ENCODE measurements at places on chromosomes 2 and 18.

GRCh38 chr2:241265506-241265905 lies 50.0 kb downstream of the HDLBP start:
- DNase-seq = peak; percentile 18

- DNase-seq = no peak
Observed at GRCh38 chr2:136502660-136503059, 262.7 kb upstream of the THSD7B start.

- DNase-seq = peak; percentile 47
Observed at GRCh38 chr2:209661286-209661894, 110.2 kb upstream of the UNC80 start.

GRCh38 chr2:19988600-19988999 lies 1.3 kb downstream of the WDR35 start:
- no peak for DNase-seq

- no peak for DNase-seq
Observed at GRCh38 chr2:213627054-213627710, 342.9 kb downstream of the SPAG16 start.

DNA sequence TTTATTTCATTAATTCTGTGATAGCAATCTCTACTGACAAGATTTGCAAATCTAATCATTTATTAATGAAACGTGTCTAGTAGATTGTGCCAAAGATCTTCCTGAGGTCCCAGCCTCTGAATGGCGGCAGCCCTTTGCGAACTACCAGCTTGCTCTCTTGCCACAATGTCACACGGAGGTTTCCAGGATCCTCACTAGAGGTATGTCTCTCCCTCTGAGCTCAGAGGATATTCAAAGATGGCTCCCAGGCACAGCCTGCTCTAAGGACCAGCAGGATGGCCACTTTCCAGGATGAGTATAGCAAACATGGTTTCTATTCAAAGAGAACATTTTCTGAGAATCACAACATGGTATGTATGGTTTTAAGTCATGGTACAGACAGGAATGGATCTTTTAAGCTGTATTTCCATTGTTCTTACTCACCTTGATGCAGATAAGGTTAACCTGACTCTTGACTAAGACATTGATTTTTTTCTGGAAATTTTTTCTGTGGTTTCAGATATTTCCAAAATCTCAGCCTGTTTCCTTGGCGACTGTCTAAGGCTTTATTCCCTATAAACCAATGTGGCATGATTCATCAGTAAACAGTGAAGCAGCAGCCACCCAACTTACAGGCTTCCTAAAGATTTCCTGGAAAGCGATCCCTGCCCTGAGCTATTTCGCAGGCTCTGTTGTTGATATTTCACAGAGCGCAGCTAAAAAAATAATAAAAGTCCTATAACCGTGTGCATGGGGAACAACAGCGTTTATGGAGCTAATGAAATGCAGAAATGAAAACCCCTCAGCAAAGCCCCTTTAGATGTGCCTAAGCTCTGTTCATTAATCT lies 54.1 kb upstream of the KLF7 start:
- no peak for DNase-seq

- no peak for DNase-seq
Observed at GRCh38 chr2:207387001-207387571, 142.7 kb upstream of the CREB1 start.

DNA sequence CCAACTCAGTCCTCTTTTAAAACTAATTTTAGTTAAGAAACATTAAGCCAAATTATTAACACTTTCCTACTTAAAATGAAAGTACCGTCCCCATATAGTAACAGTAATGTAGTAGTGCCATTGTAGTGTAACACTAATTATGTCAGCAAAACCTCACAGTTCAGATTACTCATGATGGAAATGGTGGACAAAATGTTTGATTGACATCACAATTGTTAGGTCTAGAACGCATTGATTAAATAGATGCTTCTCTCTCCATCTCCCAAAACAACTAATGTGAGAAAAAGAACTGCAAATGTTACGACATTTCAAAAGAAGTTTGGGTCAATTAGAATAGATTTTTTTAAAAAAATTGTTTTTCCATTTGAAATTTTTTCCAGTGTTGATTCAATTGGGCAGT lies 1.2 kb upstream of the ATF2 start:
- DNase-seq = no peak

DNA sequence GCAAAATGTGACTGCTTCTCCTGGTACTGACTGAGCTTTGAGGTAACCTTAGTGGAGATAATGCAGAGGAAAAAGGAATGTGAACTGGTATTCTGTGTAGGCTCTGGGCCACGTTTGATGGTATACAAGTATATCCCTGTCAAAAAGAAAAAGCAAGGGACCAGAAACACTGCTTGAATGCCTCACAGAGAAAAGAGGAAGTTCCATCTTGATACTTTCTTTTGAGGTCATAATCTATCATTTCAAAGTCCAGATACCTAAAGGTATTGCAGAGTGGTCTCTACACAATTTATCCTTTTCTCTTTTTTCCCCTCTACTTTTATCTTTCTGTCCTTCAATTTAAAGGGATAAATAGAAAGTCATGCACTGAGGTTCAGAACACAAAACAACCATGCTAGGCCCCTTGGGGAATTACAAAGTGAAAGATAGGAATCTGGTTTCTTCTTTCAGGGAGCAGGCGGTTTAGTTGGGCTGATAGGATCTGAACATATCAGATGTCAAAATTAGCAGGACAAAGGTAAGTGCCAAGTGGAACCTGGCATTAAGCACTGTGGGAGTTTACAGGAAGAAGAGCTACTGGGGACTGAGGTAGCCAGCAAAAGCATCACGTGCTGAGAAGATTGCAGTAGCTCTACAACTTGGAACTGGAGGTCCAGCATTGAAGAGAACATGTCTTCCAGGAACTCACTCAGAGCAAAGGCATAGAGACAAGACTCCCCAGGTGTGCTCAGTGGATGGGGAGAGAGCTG lies 121.2 kb downstream of the LYPD6 start:
- no peak for DNase-seq

GRCh38 chr2:240611601-240612210 lies 13.6 kb upstream of the GPR35 start:
- DNase-seq = no peak

GRCh38 chr2:106233350-106233706 lies 39.2 kb upstream of the UXS1 start:
- DNase-seq = no peak

GRCh38 chr2:130185896-130186295 lies 3.8 kb downstream of the MZT2B start:
- no peak for DNase-seq

DNA sequence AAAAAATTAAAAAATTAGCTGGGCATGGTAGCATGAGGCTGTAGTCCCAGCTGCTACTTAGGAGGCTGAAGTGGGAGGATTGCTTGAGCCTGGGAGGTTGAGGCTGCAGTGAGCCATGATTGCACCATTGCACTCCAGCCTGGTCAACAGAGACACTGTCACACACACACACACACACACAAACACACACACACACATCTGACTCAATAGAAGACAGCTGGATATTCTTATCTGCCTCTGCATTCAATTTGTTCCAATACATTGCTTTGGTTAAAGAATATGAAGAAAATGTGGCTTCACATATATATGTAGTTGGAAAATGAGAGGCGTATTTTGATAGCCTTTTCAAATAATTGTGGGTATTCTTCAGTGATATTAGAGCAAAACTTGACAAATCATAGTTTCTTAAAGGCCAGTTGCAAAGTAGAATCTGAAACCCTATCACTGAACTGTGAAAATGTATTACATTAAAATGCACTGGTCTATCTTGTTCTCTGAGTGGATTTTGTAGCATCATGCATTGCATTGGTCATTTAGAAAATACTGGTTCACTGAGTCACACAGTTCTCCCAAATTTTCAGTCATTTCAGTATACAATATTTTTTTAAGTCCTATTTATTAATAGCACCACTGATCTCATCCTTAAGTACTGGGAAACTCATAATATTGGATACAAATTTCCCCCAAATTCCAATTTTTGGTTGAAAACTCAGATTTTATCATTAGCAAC lies 140.9 kb downstream of the MCFD2 start:
- DNase-seq = no peak

DNA sequence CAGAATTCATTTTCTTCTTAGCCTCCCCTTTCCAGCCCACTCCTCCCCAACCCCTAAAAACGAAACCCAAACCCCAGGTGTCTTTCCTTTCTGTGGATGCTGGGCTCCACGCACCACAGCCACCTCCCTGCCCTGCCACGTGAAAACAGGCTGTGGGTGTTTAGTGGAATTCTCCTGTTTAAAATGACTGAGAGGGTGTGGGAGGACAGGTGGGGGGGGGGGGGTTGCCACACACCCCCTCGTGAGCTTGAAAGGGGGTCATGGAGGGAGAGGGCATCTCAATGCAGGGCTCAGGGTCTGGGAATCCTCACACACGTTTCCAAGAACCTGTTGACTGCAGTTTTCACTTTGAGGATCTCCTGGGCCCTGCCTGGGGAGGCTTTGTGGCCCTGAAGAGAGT lies 110.3 kb downstream of the FAM210A start:
- DNase-seq = no peak

- no peak for DNase-seq
Observed at GRCh38 chr2:115071534-115071933, 629.1 kb downstream of the DPP10 start.

GRCh38 chr2:184577743-184578142 lies 20.6 kb upstream of the ZNF804A start:
- DNase-seq = no peak

DNA sequence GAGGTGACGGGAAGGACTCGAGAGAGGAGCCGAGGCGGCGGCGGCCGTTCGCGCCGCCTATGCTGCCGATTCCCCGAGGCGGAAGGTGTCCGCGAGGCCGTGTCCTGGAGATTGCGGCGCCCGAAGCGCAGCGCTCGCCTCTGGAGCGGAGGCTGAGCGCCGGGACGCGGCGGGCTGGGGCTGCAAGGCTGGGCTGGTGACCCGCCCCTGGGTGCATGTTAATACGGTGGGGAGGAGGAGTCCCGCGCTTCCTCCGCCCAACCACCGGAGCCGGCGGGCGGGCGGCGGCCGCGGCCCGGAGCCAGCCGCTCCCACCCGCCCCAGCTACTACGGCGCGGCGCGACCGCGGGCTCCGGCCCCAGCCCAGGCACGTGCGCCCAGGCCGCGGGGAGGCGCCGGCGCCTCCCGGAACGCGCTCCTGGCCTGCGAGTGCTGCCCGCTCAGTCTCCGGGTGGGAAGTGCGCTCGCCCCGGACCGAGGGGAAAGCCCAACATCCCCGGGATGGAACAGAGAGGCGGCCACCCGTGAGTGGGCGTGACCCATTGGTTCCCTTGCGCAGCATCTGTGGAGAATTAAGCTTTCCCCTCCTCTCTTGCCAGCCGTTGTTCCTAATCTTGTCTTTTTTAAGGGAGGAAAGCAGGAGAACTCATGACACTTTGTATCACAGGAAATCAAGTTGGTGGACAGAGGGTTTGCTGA lies at the start of gene DLGAP1:
TSS of gene DLGAP1 (minus strand) at position 195 of the 699 bp plus-strand sequence.
- peak; percentile 82 for DNase-seq

GRCh38 chr2:184040230-184040629 lies 558.1 kb upstream of the ZNF804A start:
- DNase-seq = no peak

GRCh38 chr2:152694161-152694661 lies 23.1 kb downstream of the PRPF40A start:
- no peak for DNase-seq

DNA sequence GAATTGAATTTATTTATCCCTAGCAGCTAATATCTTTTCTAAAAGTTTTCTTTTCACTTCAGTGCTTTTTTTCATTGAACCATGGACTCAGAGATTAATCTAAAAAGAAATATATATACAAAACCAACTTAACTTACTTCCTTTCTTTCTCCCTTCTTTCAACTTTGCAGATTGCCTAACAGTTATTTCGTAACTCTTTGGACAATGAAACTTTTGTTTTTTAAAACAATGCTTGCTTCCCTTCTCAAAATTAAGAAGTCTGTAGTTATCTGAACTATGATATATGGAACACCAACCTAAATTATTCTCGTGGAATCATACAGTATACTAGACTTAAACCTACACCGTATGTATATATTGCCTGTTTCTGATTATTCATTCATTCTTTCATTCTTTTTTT lies 62.9 kb downstream of the MIB1 start:
- no peak for DNase-seq

- no peak for DNase-seq
Observed at GRCh38 chr2:241514553-241514952, 6.2 kb upstream of the STK25 start.

DNA sequence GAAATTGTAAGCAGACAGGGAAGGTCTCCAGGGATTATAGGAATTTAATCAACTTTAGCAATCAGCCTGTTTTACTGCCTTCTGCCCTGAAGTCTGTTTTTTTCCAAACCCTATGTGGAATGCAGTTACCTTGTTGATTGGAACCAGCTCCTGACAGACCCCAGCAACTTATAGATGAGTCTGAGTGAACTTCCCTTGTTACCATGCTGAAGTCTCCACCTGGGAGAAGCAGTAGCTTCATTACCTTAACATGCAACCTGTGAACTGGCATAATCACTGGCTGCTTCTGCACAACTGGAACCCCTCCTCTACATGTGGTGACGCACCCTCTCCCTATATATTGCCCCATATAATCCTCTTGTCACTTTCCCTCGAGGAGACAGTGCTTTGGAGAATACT lies 226.3 kb upstream of the SPOPL start:
- no peak for DNase-seq
